Endothelial cell (in vitro differentiated cells): ENCODE measurements at places on chromosomes 2 and 18.

DNA sequence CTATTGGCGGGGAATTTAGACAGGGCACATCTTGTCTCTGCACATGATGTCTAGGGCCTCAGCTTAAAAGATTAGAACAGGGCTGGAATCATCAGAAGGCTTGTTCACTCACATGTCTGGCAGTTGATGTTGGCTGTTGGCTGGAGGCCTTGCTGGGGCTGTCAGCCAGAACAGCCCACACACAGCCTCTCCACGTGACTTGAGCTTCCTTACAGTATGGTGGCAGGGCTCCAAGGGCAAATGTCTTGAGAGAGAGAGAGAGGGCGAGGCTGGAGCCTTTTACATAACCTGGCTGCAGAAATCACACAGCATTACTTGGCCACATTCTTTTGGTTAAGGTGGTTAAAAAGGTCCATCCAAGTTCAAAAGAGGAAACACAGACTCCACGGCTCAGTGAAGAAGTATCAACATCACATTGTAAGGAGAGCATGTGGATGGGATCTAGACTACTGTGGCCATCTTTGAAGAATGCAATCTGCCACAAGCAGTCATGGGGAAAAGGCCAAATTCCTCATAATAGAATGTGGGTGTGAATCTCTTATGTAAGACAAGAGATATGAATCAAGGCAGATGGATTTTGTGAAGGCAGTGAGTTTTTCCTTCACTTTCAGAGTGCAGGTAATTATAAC, 30.4 kb downstream of the SRSF7 start:
- no peak for DNase-seq

GRCh38 chr2:231385429-231385828, 10.1 kb upstream of the B3GNT7 start:
- DNase-seq: no peak

- no peak for DNase-seq
These were observed 207.1 kb downstream of the ZNF521 start for GRCh38 chr18:25144820-25145219.

DNA sequence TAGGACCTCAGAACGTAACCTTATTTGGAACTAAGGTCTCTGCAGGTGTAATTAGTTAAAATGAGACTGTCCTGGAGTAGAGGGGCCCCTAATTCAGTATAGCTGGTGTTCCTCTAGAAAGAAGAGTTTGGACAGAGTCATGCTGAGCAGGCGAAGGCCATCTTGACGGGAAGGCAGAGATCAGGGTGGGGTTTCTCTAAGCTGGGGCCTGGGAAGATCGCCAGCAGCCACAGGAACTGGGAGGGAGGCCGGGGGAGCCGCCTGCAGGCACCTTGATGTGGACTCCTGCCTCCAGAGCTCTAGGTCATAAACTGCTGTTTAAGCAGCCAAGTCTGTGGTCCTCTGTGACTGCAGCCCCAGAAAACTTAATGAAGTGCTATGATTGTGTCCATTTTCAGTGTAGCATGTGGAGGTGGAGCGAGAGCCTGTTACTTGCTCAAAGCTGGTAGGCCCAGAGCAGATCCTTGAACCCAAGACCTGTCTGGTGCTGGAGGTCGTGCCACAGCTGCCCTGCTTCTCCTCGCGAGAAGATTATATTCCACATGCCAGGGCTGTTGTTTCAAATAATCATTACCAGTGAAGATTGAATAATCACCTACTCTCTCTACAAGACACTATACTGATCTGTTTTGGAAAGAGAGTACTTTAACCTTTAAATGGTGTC, 105.7 kb downstream of the TPO start:
- DNase-seq: no peak

DNA sequence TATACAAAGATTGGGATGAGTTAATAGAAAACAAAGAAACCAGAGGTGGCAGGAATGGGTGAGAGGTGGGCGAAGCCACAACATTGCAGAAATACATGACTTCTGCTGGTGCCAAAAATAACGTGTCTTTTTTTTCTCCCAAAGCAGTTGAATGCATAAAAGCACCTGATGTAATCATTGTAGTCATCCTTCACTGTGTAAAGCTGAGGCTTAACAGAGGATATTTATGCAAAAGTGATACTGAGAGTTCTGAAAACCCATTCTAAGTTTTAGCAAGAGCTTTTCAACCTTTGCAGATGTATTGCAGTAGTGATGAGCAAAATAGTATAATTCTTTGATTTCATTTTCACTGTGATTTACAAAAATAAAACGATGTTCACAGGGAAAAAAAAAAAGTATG, 173.0 kb downstream of the PTGR3 start:
- no peak for DNase-seq

- no peak for DNase-seq
These were observed 93.5 kb upstream of the MAPRE2 start for GRCh38 chr18:34947711-34948125.

DNA sequence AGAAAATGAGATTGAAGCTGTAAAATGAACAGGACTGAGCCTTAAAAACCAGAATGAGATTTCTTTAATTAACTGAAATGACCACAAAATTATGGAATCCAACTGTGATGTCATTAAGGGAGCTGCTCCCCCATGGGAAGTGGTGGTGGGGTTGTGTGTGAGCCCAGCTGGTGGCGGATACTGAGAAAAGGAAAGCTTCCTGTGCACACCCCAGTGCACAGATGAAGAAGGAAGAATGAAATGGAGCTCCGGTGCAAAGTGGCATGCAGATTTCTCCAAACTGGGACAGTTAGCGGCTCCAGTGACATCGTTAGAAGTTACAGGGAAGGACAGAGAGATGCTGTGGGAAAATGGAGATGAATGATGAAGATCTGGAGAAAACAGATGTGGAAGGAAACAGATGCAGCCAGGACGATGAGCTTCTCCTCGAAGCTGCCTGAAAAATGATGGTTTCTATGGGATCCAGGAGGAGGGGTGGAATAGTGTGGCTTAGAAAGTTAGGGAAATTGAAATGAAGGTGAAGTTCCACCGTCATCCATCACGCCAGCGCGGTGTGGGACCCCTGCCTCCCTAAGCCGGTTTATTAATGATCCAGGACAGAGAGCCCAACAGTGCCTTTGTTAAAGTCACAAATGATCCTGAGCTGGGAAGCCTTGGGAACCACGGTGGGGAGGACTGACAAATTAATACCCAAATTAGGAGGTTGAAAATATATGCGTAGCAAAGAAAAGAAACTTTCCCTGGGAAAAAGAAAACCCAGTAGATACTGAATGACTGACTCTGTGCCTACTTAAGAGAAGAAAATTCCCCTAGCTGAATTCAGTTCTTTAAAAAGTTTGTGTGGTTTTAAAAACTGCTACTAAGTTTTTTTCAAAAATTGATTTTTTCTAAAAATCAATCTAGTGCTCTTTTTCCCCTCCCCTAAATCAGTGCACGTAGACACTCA, 77.2 kb downstream of the TSN start:
- DNase-seq: no peak

GRCh38 chr2:85385746-85386145, 24.4 kb downstream of the CAPG start:
- no peak for DNase-seq

DNA sequence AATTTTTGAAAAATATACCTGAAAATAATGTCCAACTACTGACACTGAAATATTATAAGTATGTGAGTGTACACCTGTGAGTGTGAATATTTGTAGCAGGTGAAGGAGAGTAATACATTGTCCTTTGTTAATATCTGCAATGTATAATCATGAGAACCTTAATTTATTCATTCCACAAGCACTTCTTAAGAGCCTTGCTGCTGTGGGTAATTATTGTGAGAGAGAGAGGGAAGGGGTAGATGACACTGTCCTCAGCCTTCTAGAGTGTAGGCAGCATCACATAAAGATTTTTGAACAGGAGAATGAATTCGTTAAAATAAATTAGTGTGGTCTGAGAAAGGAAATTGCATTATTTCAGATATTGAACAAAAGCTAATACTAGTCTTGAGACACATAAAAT, 157.2 kb downstream of the MAP2 start:
- DNase-seq: no peak

DNA sequence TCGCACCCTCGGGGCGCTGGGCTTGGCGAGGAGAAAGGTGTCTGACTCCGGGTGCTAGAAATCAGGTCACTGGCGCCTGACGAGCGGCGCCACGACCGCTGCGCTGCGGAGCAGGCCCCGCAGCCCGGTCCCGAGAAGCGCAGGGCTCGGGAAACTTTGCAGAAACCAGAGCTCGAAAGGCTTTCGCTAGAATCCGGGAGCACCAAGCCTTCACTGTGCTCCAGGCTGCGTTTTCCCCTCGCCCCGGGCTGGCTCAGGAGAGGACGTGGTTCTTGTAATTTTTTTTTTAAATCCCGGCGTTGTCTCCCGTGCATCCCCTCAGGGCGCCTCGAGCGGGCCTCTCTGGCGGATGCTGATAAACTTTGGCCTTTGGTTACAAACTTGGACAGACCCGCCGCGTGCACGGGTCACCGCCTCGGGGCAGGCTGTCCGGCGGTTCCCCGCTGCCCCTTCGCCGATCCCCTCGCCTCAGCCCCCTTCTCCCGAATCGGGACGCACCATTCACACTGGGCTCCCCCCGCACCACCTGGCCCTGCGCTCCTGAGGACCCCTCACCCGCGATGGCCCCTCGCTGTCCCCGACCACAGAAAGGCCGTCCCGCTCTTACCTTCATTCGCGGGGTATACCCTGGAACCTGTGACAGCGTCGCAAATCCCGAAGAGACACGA, 419 bp downstream of the EPHA4 start:
- DNase-seq: peak; percentile 49

DNA sequence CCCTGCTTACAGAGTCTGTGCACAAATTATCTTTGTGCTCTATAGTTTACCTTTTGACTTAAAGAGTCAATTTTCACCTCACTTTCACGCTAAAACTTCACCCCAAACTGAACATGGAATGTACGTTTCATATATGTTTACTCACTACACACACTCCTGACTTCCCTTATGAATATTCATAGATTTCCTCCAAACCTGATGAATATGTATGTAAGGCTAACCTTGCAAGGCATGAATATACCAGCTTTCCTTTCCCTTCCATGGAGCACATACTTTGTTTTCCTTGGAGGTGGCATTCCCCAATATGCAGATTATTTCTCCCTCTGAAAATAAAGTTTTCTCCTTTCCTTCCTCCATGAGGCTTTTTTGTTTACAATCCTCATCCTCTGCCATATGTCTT, 48.4 kb upstream of the GPR39 start:
- DNase-seq: no peak

GRCh38 chr2:156625360-156626170, 189.4 kb downstream of the GPD2 start:
- no peak for DNase-seq

- no peak for DNase-seq
These were observed 682.0 kb upstream of the ID2 start for GRCh38 chr2:7999683-8000476.

DNA sequence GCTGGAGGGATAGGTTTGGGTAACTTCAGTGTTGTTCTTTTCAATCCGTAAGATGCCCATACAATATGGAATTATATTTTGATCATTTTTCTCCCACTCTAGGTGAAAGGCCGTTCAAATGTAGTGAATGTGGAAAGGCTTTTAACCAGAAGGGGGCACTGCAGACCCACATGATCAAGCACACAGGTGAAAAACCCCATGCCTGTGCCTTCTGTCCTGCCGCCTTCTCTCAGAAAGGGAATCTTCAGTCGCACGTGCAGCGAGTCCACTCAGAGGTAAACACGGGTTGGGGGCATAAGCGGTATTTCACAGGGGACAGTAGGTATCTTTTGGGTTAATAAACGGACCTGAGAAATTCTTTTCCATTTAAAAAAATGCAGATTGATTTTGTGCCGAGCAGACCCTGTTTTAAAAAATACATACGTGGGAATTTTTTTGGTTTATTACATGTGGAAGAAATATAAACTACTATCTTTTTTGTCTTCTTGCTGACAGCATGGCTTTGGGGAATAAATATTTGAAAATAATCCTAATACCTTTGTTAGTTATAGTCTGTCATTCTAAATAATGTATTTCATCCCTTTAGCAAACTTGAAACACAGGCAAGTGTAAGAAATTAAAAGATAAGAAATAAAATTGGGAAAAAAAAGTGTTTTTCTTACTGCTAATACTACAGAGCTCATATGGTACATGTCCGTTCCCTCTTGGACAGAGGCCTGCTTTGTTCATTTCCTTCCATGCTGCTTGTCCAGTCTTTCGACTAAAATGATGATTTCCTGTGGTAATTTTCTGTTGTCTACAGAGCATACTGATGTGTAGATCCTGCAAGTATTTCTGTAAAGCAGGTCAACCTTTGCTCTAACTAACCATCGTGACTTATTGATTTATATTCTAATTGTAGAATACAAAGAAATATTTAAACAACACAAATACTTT, 53.3 kb downstream of the ZNF236 start:
- DNase-seq: peak; percentile 68

DNA sequence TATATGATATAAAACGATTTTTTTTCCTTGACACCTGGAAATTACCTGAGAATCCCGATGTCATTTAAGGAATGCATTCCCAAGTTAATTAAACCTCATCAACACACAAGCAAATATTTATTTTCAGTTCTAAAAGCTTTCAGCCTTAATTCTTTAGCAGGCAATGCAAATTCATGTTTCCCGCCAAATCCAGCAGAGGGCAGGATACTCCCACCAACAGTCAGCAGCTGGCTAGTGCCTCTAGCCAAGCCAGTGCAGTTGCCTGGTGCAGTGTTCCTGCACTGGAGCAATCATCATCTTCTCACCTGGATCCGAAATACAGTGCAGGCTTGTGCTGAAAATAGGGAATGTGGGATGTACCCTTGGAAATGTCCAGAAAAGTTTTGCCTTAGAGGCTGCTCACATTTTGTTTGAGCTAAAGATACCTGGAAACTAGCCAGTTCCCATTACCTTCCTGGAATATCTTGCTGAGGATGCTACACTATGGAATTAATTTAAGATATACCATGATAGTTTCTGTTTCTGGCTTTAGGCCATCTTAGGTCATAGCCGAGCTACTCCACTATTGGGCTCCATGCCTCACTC, 48.4 kb upstream of the CYTIP start:
- DNase-seq: peak; percentile 67

GRCh38 chr2:178279142-178279541, 84.8 kb downstream of the OSBPL6 start:
- no peak for DNase-seq

GRCh38 chr18:45222180-45222579, 393.1 kb upstream of the SLC14A2 start:
- DNase-seq: no peak

- no peak for DNase-seq
These were observed 105.4 kb downstream of the EPHA4 start for GRCh38 chr2:221466744-221467143.

DNA sequence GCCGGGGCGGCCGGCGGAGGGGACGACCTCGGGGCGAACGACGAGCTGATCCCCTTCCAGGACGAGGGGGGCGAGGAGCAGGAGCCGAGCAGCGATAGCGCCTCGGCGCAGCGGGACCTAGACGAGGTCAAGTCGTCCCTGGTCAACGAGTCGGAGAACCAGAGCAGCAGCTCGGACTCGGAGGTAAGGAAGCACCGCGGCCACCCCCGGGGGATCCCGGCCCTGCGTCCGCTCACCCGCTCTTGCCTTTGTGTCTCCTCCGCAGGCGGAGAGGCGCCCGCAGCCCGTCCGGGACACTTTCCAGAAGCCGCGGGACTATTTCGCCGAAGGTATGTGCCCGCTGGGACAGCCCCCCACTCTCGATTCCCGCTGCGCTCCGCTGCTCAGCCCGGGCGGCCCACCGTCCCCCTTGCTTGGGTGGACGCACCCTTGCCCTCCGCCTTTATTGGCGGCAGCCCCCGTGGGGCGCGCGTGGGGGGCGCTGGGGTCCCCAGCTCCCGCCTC, 611 bp downstream of the TCF7L1 start:
- peak; percentile 57 for DNase-seq
